ENCODE measurements at places on chromosomes 16 and 17. TPM values are rescaled to one million over a fixed set of nuclear protein-coding genes. Genes with fewer than 3 reads are reported as not detected.

DNA sequence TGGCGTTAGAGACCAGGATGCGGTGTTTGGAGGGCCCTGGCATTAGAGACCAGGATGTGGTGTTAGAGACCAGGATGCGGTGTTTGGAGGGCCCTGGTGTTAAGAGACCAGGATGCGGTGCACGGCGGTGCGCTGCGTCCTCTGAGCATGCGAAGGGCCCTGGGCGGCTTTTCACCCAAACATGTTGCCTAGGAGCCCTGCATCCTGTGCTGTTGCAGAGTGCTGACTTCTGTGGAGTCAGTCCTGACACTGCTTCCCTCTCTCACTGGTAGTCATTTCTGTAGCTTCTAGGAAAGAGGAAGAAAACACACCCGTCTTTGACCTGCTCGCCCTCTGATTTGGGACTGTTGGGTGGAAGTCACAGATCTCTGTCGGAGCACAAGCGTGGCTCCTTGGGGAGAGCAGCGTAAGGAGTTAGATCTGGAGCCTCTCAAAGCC, 141.2 kb downstream of the LAT start:
- peaks cover 19% of the 10 kb centered on the region for H3K4me1 ChIP-seq
- H3K4me3 ChIP-seq: no peak overlapping the region
- H3K27ac ChIP-seq: no peak overlapping the region
- no peaks in the 10 kb centered on the region for H3K27me3 ChIP-seq
- no peak for DNase-seq

GRCh38 chr17:38982858-38983746, 15.9 kb upstream of the FBXO47 start:
- no peaks in the 10 kb centered on the region for H3K36me3 ChIP-seq
- H3K27me3 ChIP-seq: no peaks in the 10 kb centered on the region
- H3K4me1 ChIP-seq: peaks cover 11% of the 10 kb centered on the region
- H3K27ac ChIP-seq: peak overlapping the region; percentile 38
- no peak for DNase-seq

DNA sequence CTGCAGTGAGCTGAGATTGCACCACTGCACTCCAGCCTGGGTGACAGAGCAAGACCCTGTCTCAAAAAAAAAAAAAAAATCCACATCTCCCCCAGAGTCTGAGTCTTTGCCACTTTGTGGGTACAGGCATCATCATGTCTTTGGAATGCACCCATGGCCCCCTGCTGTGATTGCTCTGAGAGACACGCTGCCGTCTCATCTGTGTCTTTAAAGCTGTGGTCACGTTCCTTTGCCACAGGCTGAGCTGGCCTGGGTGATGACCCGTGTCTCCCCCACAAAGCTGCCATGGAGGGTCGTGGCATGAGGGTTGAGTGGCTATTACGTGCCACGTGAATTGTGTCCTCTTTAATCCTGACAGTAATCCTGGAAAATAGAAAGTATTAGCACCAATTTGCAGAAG, 20.2 kb downstream of the CRISPLD2 start:
- peaks cover 95% of the 10 kb centered on the region for H3K4me1 ChIP-seq
- DNase-seq: no peak
- peaks cover 22% of the 10 kb centered on the region for H3K36me3 ChIP-seq
- H3K27me3 ChIP-seq: no peaks in the 10 kb centered on the region
- H3K27ac ChIP-seq: peak overlapping the region; percentile 97

GRCh38 chr16:1745181-1745899, 26.0 kb downstream of the NME3 start:
- DNase-seq: no peak
- no peak overlapping the region for H3K27ac ChIP-seq
- H3K4me3 ChIP-seq: no peak overlapping the region
- H3K4me1 ChIP-seq: no peaks in the 10 kb centered on the region

DNA sequence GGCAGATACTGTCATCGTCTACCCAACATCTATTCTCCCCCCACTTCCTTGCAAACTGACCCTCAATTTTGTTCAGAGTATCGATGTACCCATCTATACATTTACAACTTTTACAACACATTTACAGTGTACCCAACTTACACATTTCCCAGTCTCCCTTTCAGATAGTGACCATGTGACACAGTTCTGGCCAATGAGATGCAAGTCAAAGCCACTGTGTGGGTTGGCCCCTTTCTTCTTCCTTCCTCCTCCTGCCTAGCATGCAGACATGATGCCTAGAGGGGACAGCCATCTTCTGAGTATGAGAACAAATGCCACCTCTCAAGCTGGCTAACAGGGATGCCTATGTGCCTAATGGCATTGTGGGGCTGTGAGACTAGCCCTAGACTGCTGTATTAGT, 11.3 kb upstream of the NFAT5 start:
- no peaks in the 10 kb centered on the region for H3K36me3 ChIP-seq
- H3K27me3 ChIP-seq: no peaks in the 10 kb centered on the region
- no peaks in the 10 kb centered on the region for H3K4me1 ChIP-seq
- H3K27ac ChIP-seq: no peak overlapping the region
- peak; percentile 24 for DNase-seq

DNA sequence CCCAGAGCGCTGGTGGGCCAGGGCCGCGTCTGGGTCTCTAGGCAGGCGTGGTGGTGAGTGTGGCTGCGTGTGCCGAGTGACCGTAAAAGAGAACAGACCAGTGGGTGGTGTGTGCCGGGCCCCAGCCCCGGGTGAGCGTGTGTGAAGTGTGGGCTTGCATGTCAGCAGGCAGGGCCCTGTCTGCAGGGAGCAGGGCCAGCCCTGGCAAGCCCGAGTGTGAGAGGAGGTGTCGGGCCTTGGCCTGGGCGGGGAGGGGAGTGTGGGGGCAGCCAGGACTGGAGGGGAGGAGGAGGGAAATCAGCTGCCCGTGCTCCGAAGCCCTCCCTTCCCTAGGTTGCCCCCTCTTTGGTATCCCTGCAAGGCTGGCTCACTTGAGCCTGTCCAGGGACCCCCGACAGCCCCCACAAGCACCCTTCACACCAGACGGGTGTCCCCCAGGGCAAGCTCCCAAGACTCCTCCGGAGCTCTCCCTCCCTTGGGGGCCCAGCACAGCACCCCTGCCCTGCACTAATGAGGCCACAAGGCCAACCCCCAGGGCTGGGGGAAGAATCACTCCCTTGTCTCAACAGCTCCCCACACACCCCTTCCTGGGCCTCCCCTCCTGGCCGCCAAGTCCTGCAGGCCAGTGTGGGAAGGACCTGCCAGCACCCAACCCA, 1.9 kb downstream of the USH1G start:
- peaks cover 31% of the 10 kb centered on the region for H3K27me3 ChIP-seq
- H3K27ac ChIP-seq: no peak overlapping the region

DNA sequence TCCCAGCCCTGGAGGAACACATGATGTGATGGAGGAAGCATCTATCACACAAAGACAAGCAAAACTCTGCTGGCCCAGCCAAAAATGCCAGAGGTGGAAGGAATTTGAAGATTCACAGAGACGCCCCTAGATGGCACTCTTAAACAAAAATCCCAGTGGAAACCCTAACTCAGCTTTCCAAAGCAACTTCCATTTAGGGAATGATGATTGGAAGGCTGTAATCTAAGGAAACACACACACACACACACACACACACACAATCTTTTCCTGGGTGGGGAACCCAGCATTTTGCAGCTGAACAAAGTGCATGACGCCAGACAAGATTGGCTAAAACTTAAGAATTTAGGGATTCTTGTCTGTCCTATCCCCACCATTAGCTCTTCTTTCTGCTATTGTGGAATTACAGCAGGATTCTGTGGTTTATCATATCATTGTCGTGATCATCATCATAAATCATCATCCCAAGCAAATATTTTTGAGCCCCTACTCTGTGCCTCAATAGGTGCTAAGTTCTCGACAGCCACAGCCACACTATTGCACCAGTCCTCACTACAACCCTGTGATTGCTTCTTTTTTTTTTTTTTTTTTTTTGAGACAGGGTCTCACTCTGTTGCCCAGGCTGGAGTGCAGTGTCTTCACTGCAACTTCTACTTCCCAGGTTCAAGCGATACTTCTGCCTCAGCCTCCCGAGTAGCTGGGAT, 1.6 kb upstream of the LDAF1 start:
- peak overlapping the region; percentile 87 for H3K27ac ChIP-seq
- no peaks in the 10 kb centered on the region for H3K36me3 ChIP-seq
- no peaks in the 10 kb centered on the region for H3K27me3 ChIP-seq
- H3K4me3 ChIP-seq: no peak overlapping the region

- peaks cover 4% of the 10 kb centered on the region for H3K27me3 ChIP-seq
- peaks cover 27% of the 10 kb centered on the region for H3K4me1 ChIP-seq
- H3K4me3 ChIP-seq: no peak overlapping the region
- H3K27ac ChIP-seq: no peak overlapping the region
- no peak for DNase-seq
Observed at GRCh38 chr16:69114346-69114975, 9.0 kb downstream of the HAS3 start.

GRCh38 chr16:76241755-76242154, 35.4 kb upstream of the CNTNAP4 start:
- H3K4me1 ChIP-seq: no peaks in the 10 kb centered on the region
- H3K4me3 ChIP-seq: no peak overlapping the region
- H3K36me3 ChIP-seq: no peaks in the 10 kb centered on the region
- no peak overlapping the region for H3K27ac ChIP-seq
- H3K27me3 ChIP-seq: no peaks in the 10 kb centered on the region

- no peaks in the 10 kb centered on the region for H3K27me3 ChIP-seq
- H3K4me1 ChIP-seq: no peaks in the 10 kb centered on the region
- H3K4me3 ChIP-seq: no peak overlapping the region
- peak; percentile 89 for DNase-seq
- H3K27ac ChIP-seq: no peak overlapping the region
- no peaks in the 10 kb centered on the region for H3K36me3 ChIP-seq
Observed at GRCh38 chr17:15171167-15172047, 93.7 kb downstream of the PMP22 start.

- H3K27ac ChIP-seq: no peak overlapping the region
- no peaks in the 10 kb centered on the region for H3K27me3 ChIP-seq
- H3K4me1 ChIP-seq: no peaks in the 10 kb centered on the region
- no peaks in the 10 kb centered on the region for H3K36me3 ChIP-seq
- no peak overlapping the region for H3K4me3 ChIP-seq
Observed at GRCh38 chr16:9401173-9401572, 309.7 kb downstream of the HAPSTR1 start.

- peaks cover 12% of the 10 kb centered on the region for H3K27me3 ChIP-seq
- no peak overlapping the region for H3K4me3 ChIP-seq
- H3K27ac ChIP-seq: no peak overlapping the region
- H3K36me3 ChIP-seq: no peaks in the 10 kb centered on the region
Observed at GRCh38 chr17:40974366-40974765, 7.6 kb upstream of the KRT39 start.

DNA sequence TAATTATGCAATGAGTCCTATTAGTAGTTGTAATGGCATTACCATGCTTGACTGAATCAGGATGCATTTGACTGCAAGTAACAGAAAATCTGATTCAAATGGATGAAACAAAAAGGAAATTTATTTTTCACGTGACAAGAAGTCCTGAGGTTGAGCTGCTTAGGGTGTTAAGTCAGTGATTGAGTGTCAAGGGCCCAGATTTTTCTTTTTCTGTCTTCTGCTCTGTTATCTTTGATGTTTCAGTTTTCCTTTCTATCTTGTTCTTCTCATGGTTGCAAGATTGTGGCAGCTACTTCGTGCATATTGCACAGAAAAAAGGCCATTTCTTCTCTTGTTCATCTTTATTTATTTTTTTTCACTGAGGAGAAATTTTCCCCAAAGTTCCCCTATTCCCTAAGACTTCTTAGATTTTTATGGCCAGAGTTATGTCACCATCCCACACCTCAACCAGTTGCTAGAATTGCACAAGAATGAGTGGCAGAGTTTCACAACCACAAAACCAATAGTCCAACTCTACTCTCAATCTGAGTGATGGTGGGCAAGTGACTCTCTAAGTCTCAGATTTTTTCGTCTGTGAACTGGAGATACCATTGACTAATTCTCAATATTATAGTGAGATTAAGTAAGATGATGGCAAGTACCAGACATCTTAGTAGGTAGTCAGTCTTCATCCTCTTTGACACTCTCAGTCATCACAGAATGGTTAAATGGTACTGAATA, 15.7 kb upstream of the GPR139 start:
- H3K4me3 ChIP-seq: no peak overlapping the region
- no peak for DNase-seq

- H3K27ac ChIP-seq: no peak overlapping the region
- no peak for DNase-seq
- no peaks in the 10 kb centered on the region for H3K36me3 ChIP-seq
- H3K4me1 ChIP-seq: no peaks in the 10 kb centered on the region
- H3K4me3 ChIP-seq: no peak overlapping the region
- H3K27me3 ChIP-seq: no peaks in the 10 kb centered on the region
Observed at GRCh38 chr16:62363501-62363900, 327.3 kb upstream of the CDH8 start.

DNA sequence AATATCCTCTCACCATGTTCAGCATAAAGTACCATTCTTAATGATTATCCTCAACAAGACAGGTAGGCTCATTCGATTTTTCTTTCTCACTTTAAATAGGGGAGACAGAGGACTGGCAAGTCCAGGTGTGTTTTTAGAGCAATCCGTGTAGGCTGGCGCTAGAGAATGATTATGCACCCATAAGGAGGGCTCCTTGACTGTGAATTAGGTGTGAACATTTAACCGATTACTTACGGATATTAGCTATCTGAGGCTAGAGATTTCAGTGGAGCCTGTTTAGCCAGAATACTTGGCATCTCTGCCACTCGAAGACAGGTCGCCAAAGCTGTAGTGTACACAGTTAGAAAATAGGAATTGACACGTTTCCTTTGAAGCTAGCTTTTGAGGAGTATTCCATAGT, 1.9 kb downstream of the SEC14L1 start:
- peaks cover 36% of the 10 kb centered on the region for H3K36me3 ChIP-seq
- H3K27ac ChIP-seq: peak overlapping the region; percentile 96
- no peaks in the 10 kb centered on the region for H3K27me3 ChIP-seq
- H3K4me1 ChIP-seq: peaks cover 21% of the 10 kb centered on the region
- no peak for DNase-seq

- no peak overlapping the region for H3K27ac ChIP-seq
- no peak overlapping the region for H3K4me3 ChIP-seq
- DNase-seq: peak; percentile 79
- H3K36me3 ChIP-seq: no peaks in the 10 kb centered on the region
- H3K27me3 ChIP-seq: no peaks in the 10 kb centered on the region
Observed at GRCh38 chr16:27267037-27267677, 1.4 kb downstream of the NSMCE1 start.

- no peak overlapping the region for H3K4me3 ChIP-seq
- H3K27me3 ChIP-seq: no peaks in the 10 kb centered on the region
- no peaks in the 10 kb centered on the region for H3K36me3 ChIP-seq
- H3K4me1 ChIP-seq: peaks cover 28% of the 10 kb centered on the region
- H3K27ac ChIP-seq: peak overlapping the region; percentile 49
Observed at GRCh38 chr17:39000021-39000601, 32.9 kb upstream of the FBXO47 start.

GRCh38 chr17:64058621-64059020, 38.2 kb upstream of the ICAM2 start:
- DNase-seq: no peak
- peaks cover 91% of the 10 kb centered on the region for H3K36me3 ChIP-seq
- H3K4me3 ChIP-seq: no peak overlapping the region
- H3K27ac ChIP-seq: no peak overlapping the region
- H3K4me1 ChIP-seq: no peaks in the 10 kb centered on the region

The BIRC5 gene
- total RNA-seq: 2.0 TPM

The CEMP1 gene
- not detected for total RNA-seq

The USP43 gene
- 0.84 TPM for total RNA-seq

The FA2H gene
- total RNA-seq: 0.92 TPM

The IL17C gene
- not detected for total RNA-seq

The TPSD1 gene
- 1.7 TPM for total RNA-seq

The ALOX15B gene
- total RNA-seq: 1.3 TPM

The CES1 gene
- total RNA-seq: 6.7 TPM

The ABHD15 gene
- total RNA-seq: 11.3 TPM

The NR1D1 gene
- total RNA-seq: 14.4 TPM

The CLEC10A gene
- 13.7 TPM for total RNA-seq
